Cardiac muscle cell (in vitro differentiated cells and primary cell): ENCODE measurements at places on chromosomes 4 and X. TPM values are rescaled to one million over a fixed set of nuclear protein-coding genes. Genes with fewer than 3 reads are reported as not detected.

The ARR3 gene
- polyA plus RNA-seq, result 0.10 and 0.32 TPM in 2 replicates

The S100G gene
- not detected in 2 replicates for polyA plus RNA-seq

The CCKAR gene
- 0.23 TPM in 1 of 2 replicates, not detected in the other for polyA plus RNA-seq

The PABPC4L gene
- polyA plus RNA-seq, result 2.3 and 3.9 TPM in 2 replicates

The FAT1 gene
- 15.8 and 21.7 TPM in 2 replicates for polyA plus RNA-seq

The TMEM156 gene
- not detected in 2 replicates for polyA plus RNA-seq

The TASL gene
- polyA plus RNA-seq, result not detected in 2 replicates

The ARHGAP36 gene
- polyA plus RNA-seq, result not detected in 2 replicates

The CT45A2 gene
- not detected in 2 replicates for polyA plus RNA-seq

The TRIM60 gene
- polyA plus RNA-seq, result not detected in 2 replicates

The NHS gene
- 0.06 and 0.72 TPM in 2 replicates for polyA plus RNA-seq

The SERTM2 gene
- polyA plus RNA-seq, result 11.9 and 12.7 TPM in 2 replicates

The GPC3 gene
- 275 and 323 TPM in 2 replicates for polyA plus RNA-seq

The VCX3A gene
- polyA plus RNA-seq, result 0.35 and 0.41 TPM in 2 replicates

- no peak for DNase-seq
These were observed 18.2 kb downstream of the PTTG2 start for GRCh38 chr4:37978248-37978924.

GRCh38 chrX:13473442-13474163 is 95.8 kb upstream of the EGFL6 start:
- peak; percentile 45 for DNase-seq

DNA sequence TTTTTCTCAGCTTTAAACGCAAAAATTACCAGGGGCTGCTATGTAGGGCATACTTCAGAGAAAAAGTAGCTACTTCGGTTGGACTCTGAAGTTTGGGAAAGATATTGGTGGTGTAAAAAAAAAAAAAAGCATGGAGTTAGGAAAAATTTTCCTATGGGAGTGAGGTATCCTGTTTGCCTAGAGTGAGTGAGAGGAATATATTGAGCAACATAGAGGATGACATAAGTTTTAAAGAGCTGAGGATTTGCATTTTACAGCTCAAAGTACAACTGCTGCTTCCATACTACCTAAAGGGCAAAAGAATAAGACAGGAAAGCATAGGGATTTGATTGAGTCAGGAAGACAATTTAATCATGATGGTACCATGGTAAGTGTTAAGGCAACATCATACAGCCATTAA is 7.3 kb downstream of the GPRASP1 start:
- no peak for DNase-seq

GRCh38 chr4:150098214-150098613 is 20.0 kb downstream of the DCLK2 start:
- peak; percentile 27 for DNase-seq

DNA sequence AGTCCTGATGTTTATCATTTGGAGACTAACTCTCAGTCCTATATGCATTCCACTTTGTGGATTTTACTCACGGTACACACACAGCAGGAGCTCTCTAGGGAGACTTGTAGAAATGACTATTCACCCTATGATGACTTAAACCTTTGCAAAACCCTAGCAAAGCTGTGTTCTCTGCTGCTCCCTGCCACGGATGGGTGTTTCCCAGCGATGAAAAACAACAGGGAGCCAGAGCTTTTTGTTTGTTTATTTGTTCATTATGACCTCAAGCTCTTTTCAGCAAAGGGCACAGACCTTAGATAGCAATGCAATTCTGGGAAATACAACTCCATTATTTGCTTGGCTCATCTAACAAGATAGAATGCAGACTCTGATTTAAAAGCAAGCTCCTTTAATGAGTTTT is 156.6 kb downstream of the GRIA3 start:
- DNase-seq, result no peak

GRCh38 chr4:187208651-187209050 is 485.0 kb upstream of the FAT1 start:
- no peak for DNase-seq

GRCh38 chr4:123606336-123606735 is 209.7 kb downstream of the SPRY1 start:
- DNase-seq, result no peak

- no peak for DNase-seq
These were observed 285.1 kb upstream of the FMR1 start for GRCh38 chrX:147626605-147627004.

GRCh38 chr4:185849664-185850550 is 37.9 kb upstream of the SORBS2 start:
- no peak for DNase-seq

- peak; percentile 94 for DNase-seq
These were observed 164.7 kb downstream of the CHIC2 start for GRCh38 chr4:53899586-53900270.

GRCh38 chr4:186958726-186959350 is 235.2 kb upstream of the FAT1 start:
- no peak for DNase-seq

- DNase-seq, result peak; percentile 2
These were observed 65.1 kb downstream of the CASK start for GRCh38 chrX:41858161-41858775.

- DNase-seq, result no peak
These were observed 75.6 kb downstream of the STK32B start for GRCh38 chr4:5126857-5127256.

GRCh38 chrX:134551376-134552048 is 91.5 kb downstream of the HPRT1 start:
- peak; percentile 56 for DNase-seq

- peak; percentile 71 for DNase-seq
These were observed 194.4 kb downstream of the BCOR start for GRCh38 chrX:39903343-39903742.

DNA sequence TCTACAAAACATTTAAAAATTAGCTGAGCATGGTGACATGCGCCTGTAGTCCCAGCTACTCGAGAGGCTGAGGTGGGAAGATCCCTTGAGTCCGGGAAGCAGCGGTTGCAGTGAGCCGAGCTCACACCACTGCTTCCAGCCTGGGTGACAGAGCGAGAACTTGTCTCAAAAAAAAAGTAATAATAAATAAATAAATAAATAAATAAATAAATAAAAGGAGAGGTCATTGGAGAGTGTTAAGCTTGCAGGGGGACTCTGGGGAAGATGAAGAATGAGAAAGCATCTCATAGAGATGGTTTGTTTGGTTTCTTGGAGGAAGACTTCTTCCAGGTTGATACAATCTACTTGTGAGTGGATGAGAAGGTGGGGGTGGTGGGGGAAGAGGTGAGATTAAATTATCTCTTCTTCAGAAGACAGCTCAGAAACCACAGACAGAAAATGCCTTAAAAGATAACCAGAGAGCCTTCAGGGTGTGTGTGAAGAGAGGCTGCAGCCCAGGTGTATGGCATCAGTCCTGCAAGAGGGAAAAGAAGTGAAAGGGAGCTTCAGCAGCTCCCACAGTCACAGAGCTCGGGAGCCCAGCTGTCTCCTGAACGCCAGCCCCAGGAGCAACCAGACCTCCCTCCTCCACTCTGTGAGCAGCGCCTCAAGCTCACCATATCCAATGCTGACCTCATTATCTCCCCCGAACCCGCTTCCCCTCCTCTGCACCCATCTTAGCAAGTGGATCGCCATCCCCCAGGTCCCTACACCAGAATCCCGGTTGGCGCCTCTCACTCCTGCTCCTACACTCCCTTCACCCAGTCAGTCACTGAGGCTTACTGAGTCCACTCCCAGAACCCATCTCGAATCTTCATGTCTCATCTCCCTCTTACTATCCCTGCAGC is 48.2 kb downstream of the RBM47 start:
- DNase-seq, result no peak

GRCh38 chr4:161256172-161256571 is 907.6 kb downstream of the FSTL5 start:
- DNase-seq, result no peak

GRCh38 chr4:66606908-66607307 is 936.6 kb upstream of the EPHA5 start:
- DNase-seq, result no peak

DNA sequence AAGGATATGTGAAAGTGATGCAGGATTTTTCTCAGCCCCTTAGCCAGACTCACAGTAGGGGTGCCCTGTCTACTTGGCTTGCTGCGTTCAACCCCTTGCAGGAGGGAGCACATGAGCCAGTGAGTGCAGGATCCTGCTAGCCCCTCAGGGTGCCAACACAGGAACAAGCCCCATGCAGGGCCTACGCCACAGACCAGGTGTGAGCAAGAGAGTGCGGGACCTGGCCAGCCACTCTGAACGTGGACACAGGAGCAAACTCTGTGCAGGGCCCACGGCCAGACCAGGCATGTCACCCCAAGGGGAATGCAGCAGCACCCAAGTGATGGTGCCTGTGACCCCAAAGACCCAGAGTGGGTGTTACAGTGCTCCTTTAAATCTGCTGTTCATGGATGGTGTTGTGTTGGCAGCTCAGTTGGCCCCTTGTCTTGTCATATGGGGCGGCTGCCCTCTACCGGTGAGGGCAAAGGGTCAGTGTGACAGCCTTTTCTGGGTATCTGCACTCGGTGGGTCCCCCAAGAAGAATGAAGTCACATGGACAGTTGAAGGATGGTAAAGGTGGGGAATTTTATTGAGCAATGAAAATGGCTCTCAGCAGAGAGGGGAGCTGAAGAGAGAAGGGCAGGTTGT is 188.4 kb upstream of the MAOA start:
- DNase-seq, result no peak
